ENCODE measurements at places on chromosomes 5 and 9. TPM values are rescaled to one million over a fixed set of nuclear protein-coding genes. Genes with fewer than 3 reads are reported as not detected.

GRCh38 chr9:87080512-87081264, 133.4 kb upstream of the GAS1 start:
- no peak for DNase-seq

Gene SLC6A19
- not detected for total RNA-seq

Gene MARVELD2
- total RNA-seq: 5.5 TPM

DNA sequence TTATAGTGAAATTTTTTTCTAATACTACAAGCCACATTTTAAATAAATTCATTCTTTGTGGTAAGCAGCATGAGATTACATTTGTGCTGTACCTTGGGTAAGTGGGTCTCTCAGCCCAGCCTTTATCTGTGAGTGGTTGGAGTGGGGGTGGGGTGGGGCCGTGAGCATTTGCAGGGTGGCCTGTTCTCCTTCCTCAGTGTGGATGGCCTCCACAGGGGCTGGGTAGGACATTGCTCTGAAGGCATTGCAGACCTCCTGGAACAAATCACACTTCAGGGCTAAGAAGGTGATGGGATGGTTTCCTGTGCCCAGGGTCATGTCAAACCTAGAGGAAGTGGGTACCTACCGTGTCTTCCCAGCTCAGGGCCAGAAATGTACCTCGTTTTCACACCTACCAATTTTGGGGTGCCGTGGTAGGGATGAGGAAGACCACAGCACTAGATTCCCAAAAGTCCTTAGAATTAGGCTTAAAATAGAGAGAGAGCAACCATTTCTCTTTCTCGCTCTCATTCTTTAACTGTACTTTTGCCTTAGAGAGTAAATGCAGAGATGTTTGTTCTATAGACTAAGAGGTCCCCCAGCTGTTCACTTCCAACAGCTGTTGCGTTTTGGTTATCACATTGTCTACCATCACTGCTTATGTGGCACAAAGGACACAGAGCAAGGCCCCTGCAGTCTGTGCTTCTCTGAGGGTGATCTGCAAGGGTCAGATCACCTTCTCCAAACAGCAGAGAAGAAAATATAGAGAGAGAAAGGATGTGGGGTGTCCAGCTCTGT, 83.4 kb upstream of the CTSL start:
- DNase-seq: peak; percentile 1

DNA sequence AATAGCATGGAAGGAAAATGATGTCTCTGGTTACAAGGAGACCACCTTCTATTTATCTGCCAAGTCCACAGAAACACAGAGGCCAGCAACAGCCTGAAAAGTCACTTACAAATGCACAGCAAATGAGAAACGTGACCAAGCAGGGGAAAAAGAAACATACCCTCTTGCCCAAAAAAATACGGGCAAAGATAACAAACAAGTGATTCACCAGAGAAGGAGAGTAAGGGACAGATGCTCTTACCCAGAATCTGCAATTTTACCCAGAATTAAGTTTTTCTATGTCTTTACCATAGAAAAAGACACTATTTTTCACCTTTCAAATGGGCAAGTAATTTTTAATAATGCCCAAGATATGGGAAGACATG, 28.1 kb downstream of the CAMSAP1 start:
- DNase-seq: no peak

DNA sequence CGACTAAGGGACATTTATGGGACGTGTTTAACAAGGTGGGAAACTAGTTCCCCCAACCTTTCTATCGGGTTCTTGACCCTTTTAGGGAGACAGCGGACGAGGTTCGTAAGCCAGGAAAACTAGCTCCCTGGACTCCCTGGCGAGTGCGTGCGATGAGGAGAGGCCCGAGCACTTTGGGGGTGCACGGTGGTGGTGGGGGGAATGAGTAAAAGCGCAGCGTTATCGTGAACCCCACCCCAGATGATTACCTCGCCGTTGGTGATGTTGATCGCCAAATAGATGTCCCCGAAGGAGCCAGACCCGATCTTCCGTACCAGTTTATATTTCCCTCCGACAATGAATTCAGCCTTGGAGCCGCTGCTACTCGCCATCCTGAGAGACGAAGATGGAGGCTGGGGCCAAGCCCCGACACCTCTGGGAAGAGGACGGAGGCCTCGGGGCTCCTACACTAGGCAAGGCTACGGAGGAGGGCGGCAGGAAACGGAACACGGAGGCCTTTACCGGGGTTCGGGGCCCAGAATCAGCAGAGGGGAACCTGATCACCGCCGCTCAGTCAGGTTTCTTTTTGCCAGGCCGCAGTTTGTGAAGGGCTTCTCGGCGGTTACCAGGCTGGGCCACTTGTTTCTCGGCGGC, 529 bp downstream of the CSNK1A1 start:
- DNase-seq: no peak

- peak; percentile 78 for DNase-seq
These were observed 133.0 kb downstream of the C9orf50 start for GRCh38 chr9:129487658-129488483.

DNA sequence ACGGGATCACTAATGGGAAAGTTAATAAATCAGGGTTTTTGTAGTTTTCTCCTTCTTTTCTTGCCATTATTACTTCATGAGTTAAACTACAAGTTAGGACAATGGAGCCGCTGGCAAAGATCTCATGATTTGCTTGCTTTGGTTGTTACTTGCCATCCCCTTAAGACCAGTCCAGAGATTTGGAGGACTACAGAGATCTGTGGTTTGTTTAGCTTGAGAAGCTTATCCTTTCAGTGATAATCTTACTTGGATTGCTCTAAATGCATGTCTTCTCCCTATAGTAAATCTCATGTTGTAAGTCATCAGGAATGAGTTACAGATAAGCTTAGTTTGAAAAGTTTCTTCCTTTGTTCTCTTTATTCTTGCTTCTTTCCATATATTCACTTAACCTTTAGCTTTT, 70.9 kb downstream of the TLE4 start:
- no peak for DNase-seq

GRCh38 chr9:82606492-82607382, 456.2 kb downstream of the RASEF start:
- DNase-seq: peak; percentile 79

DNA sequence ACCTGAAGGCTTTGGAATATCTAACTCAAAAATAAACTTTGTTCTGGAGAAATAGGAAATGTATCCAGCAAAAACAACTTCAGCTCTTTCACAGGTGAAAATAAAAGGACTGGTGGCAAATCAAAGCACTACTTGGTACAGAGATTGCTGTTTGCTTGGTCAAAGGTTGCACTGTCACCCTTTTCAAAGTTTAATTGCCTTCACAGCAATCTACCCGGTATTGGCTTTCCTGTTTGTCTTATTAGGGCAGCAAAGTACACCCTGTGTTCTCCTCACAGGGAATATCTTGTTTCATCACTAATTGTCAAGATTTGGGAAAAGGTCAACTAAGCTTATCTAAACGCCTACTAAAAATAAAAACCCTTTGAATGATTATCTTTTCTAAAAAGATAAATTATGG, 214.1 kb upstream of the ADCY2 start:
- DNase-seq: no peak
